ENCODE measurements at places on chromosomes 1 and 21. TPM values are rescaled to one million over a fixed set of nuclear protein-coding genes. Genes with fewer than 3 reads are reported as not detected.

DNA sequence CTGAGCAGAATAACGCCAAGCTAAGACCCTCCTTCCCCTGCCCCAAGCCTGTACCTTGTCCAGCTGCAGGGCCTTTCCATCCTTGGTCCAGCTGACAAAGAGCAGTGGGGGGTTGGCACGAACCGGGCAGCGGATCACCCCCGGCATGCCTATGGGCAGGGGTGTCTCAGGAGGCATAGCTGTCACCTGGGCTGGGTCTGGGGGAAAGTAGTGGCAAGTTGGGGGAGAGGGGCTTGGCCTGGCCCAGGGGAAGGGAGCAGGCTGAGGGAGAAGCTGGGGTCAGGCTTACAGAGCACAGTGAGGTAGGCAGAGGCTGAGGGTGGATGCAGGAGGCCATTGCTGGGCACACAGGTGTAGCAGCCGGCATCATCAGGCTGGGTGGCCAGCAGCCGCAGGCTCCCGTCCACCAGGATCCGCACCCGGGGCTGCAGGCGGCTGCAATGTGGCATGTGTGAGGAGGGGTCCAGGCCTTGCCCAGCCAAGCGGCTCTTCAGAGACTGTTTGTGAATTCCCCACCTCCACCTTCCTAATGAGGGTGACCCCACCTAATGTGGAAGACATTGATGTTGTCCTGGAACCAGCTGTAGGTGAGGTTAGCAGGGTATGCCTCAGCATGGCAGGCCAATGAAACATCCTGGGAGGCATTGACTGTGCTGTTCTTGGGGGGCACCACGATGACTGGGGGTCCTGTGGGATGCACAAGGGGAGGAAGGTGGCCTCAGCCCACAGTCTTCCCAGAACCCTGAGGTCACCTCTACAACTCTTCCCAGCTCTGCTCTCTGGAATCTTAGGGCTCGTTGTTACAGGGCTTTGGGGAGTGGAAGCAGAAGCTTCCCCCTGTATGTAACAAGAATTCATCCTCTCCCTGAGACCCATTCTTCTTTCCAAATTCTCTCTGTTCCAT is 9.1 kb upstream of the TAGLN2 start:
- DNase-seq = no peak
- H3K27me3 ChIP-seq = no peaks in the 10 kb centered on the region
- H3K4me1 ChIP-seq = no peaks in the 10 kb centered on the region
- H3K4me3 ChIP-seq = no peak overlapping the region
- no peaks in the 10 kb centered on the region for H3K36me3 ChIP-seq

BACH1 gene
- total RNA-seq = 48.3 TPM

- H3K27ac ChIP-seq = no peak overlapping the region
- no peaks in the 10 kb centered on the region for H3K36me3 ChIP-seq
- no peaks in the 10 kb centered on the region for H3K27me3 ChIP-seq
- H3K4me1 ChIP-seq = no peaks in the 10 kb centered on the region
These were observed 218.9 kb upstream of the NCAM2 start for GRCh38 chr21:20779321-20779720.

ADCY10 gene
- total RNA-seq = 0.54 TPM

PRRC2C gene
- 71.4 TPM for total RNA-seq

AIRE gene
- total RNA-seq = not detected

- no peaks in the 10 kb centered on the region for H3K27me3 ChIP-seq
- no peak for DNase-seq
- peaks cover 25% of the 10 kb centered on the region for H3K4me1 ChIP-seq
- no peak overlapping the region for H3K4me3 ChIP-seq
- peak overlapping the region; percentile 61 for H3K27ac ChIP-seq
These were observed 19.9 kb upstream of the HMGCL start for GRCh38 chr1:23845163-23845562.

- no peaks in the 10 kb centered on the region for H3K36me3 ChIP-seq
- peaks cover 6% of the 10 kb centered on the region for H3K4me1 ChIP-seq
- no peak for DNase-seq
These were observed 31.3 kb upstream of the TRABD2B start for GRCh38 chr1:48028218-48029069.

SLC35F3 gene
- total RNA-seq = 0.15 TPM

CSF3R gene
- 5.5 TPM for total RNA-seq

- no peak overlapping the region for H3K4me3 ChIP-seq
- no peaks in the 10 kb centered on the region for H3K27me3 ChIP-seq
- no peaks in the 10 kb centered on the region for H3K36me3 ChIP-seq
- H3K27ac ChIP-seq = no peak overlapping the region
- H3K4me1 ChIP-seq = peaks cover 2% of the 10 kb centered on the region
These were observed 7.7 kb upstream of the CDC42 start for GRCh38 chr1:22044690-22045420.

DNA sequence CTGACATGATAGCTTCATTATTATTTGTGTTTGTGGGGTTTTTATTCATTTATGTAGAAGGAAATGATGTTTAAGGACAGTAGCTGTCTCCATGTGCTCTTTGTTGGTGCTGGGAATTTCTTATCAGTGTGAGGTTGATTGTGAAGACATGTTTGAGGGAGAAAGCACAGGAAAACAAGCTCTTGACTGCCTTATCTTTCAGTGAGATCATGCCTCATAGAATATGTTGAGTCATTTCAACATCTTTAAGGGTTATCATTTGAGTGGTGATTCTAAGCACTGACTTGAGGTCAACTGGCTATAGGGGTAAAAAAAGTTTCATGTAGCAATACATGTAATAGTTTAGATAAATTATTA is 405.1 kb upstream of the ADAMTS5 start:
- no peaks in the 10 kb centered on the region for H3K4me1 ChIP-seq
- no peak overlapping the region for H3K4me3 ChIP-seq
- H3K36me3 ChIP-seq = no peaks in the 10 kb centered on the region
- no peak overlapping the region for H3K27ac ChIP-seq

GRCh38 chr1:1325288-1326074 is 879 bp downstream of the CPTP start:
- no peaks in the 10 kb centered on the region for H3K36me3 ChIP-seq
- DNase-seq = peak; percentile 79
- H3K27me3 ChIP-seq = no peaks in the 10 kb centered on the region
- peaks cover 50% of the 10 kb centered on the region for H3K4me1 ChIP-seq
- peak overlapping the region; percentile 88 for H3K27ac ChIP-seq

ICOSLG gene
- total RNA-seq = 5.9 TPM

NDUFS2 gene
- total RNA-seq = 232 TPM

CA6 gene
- total RNA-seq = not detected

GRCh38 chr1:19476450-19477190 is 8.7 kb downstream of the CAPZB start:
- no peaks in the 10 kb centered on the region for H3K27me3 ChIP-seq
- no peak overlapping the region for H3K4me3 ChIP-seq
- peaks cover 72% of the 10 kb centered on the region for H3K4me1 ChIP-seq
- DNase-seq = no peak
- no peaks in the 10 kb centered on the region for H3K36me3 ChIP-seq
- peak overlapping the region; percentile 53 for H3K27ac ChIP-seq

DNA sequence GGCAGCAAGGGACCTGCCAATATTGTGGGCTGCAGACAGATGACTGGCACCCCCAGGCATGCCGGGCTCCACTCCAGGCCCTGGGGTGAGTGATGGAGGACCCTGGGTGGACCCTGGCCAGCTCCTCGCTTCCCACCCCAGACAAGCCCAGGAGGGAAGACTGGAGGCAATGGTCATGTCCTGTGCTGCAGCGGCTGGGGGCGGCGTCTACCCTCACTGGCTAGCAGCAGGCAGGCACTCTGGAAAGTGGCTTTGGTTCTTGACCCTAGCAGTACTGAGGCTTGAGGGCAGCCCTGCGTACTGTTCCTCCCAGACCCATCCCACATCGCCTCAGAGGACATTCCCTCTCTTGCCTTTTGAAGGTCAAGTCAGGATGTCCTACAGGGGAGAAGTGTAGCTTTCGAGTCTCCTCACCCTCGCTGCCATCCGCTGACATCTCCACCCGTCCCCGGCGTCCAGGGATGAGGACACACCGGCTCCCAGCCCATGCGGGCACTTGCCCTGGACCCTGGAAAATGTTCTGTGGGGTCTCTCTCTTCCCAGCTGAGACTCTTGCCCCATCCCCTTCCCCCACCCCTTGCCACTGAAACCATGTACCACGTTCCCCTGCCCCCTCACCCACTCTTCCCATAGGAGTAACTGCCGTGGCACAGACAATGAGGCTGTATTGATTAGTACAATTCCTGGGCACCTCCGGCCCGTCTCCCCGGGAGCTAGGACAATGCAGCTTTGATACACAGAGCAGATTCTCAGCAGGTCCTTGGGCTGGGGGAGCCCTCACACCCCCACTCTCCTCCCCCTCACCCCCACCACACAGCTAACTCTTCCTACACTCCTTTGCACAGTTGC is 15.0 kb downstream of the SLC6A9 start:
- no peaks in the 10 kb centered on the region for H3K4me1 ChIP-seq
- DNase-seq = no peak
- H3K4me3 ChIP-seq = no peak overlapping the region

DNA sequence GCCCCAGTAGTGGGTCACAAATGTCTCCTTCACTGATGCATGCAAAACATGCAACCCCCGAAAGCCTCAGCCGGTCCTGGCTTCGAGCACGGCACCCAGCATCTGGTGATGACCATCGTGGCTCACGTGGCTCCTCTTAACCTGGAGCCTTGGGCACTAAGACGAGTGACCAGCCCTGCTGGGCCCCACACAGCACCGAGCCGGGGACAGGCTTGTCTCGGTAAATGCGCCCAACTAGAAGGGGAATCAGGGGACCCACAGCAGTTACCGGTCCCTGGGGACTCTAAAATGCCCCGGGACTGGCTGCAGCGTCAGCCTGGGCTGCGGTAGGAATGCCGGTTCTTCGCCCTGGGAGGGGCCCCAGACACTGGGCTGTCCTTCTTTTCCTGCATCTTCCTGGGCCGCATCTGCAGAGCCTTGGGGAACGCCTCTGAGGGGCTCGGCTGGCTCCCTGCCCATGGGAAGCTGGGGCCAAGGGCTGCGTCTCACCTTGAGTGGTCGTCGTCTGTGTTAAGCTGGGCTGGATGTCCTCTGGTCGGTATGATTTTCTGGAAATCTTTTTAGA is 13.1 kb upstream of the TTC34 start:
- no peaks in the 10 kb centered on the region for H3K27me3 ChIP-seq
- H3K27ac ChIP-seq = no peak overlapping the region
- DNase-seq = peak; percentile 26
- no peaks in the 10 kb centered on the region for H3K4me1 ChIP-seq
- H3K4me3 ChIP-seq = no peak overlapping the region
- H3K36me3 ChIP-seq = no peaks in the 10 kb centered on the region

DNA sequence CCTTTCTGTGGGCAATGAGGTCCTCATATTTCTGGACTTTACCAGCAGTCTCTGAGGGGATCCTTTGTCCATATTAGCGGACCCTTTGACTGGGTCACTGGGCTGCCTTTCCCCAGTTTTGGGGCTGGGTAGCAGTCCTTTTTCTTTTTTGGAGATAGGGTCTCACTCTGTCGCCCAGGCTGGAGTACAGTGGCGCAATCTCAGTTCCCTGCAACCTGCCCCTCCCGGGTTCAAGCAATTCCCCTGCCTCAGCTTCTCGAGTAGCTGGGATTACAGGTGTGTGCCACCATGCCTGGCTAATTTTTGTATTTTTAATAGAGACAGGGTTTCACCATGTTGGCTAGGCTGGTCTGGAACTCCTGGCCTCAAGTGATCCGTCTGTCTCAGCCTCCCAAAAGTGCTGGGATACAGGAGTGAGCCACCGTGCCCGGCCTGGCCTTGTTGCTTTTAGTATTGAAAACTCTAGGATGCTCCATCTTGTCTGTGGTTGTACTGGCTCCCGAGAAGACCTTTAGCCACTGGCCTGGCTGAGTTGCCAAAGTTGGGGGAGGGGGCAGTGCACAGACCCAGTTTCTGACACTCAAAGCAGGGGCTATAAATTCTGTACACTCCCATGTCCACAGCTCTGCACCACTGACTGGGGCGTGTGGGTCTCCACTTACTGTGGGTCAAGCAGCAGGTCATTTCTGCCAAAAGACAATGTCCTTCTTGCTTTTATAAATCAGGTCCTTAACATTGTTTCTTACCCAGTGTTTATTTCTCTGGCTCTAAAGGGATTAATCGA is 33.1 kb downstream of the MAN1C1 start:
- H3K4me1 ChIP-seq = peaks cover 25% of the 10 kb centered on the region
- DNase-seq = no peak
- H3K27me3 ChIP-seq = no peaks in the 10 kb centered on the region
- no peaks in the 10 kb centered on the region for H3K36me3 ChIP-seq

DNA sequence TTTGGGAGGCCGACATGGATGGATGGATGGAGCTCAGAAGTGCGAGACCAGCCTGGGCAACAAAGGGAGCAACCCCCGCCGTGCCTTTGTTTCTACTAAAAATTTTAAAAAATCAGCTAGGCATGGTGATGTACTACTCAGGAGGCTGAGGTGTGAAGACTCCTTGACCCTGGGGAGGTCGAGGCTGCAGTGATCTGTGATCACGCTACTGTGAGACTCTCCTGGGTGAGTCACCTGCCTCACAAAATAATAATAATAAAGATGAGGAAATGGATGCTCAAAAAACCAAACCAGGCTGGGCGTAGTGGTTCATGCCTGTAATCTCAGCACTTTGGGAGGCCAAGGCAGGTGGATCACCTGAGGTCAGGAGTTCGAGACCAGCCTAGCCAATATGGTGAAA is 19.2 kb downstream of the DSTYK start:
- no peak overlapping the region for H3K27ac ChIP-seq
- H3K36me3 ChIP-seq = no peaks in the 10 kb centered on the region
- H3K4me1 ChIP-seq = peaks cover 43% of the 10 kb centered on the region
- no peak for DNase-seq

LEPROT gene
- 32.4 TPM for total RNA-seq

GRCh38 chr1:60419023-60419422 is 345.5 kb upstream of the C1orf87 start:
- no peak overlapping the region for H3K4me3 ChIP-seq
- H3K27me3 ChIP-seq = no peaks in the 10 kb centered on the region
- H3K36me3 ChIP-seq = no peaks in the 10 kb centered on the region

GRCh38 chr1:151668090-151668489 is 48.5 kb downstream of the CELF3 start:
- peak overlapping the region; percentile 27 for H3K27ac ChIP-seq
- peaks cover 28% of the 10 kb centered on the region for H3K4me1 ChIP-seq
- no peak for DNase-seq
- H3K36me3 ChIP-seq = peaks cover 37% of the 10 kb centered on the region

- no peaks in the 10 kb centered on the region for H3K36me3 ChIP-seq
- no peak for DNase-seq
- no peak overlapping the region for H3K4me3 ChIP-seq
- no peaks in the 10 kb centered on the region for H3K4me1 ChIP-seq
These were observed 397.8 kb upstream of the VAMP3 start for GRCh38 chr1:7373251-7373650.

KIAA0040 gene
- 11.0 TPM for total RNA-seq

DNA sequence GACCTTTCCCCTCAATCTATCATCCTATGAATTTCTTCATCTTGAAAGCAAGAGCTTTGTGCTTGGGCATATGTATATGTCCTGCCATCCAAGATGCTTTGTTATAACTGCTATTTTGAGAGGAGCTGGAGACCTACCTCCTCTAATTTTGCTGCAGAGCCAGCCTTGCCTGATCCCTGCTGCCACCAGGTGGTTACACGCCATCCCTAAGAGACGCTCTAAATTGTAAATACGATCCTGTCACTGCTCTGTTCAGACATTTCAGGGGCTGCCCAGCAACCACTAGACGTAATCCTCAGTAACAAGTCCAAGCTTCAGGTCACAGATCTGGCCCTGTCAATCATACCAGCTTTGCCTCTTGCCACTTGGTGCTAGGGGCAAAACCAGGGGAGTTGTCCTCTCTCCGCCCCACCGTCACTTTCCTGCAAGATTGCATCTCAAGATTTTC is 32.9 kb downstream of the GPA33 start:
- H3K36me3 ChIP-seq = no peaks in the 10 kb centered on the region
- peaks cover 6% of the 10 kb centered on the region for H3K4me1 ChIP-seq
- H3K27me3 ChIP-seq = no peaks in the 10 kb centered on the region
- no peak overlapping the region for H3K4me3 ChIP-seq

IVL gene
- total RNA-seq = not detected

- H3K36me3 ChIP-seq = no peaks in the 10 kb centered on the region
- no peak overlapping the region for H3K4me3 ChIP-seq
- H3K4me1 ChIP-seq = no peaks in the 10 kb centered on the region
- H3K27me3 ChIP-seq = no peaks in the 10 kb centered on the region
- DNase-seq = no peak
These were observed 6.8 kb upstream of the IFNGR2 start for GRCh38 chr21:33396436-33396835.
